CD4-positive, alpha-beta T cell treated with Interleukin-1 beta for 1 hour (primary cell): ENCODE measurements at places on chromosomes 11 and 22.

- DNase-seq = no peak
Measured at GRCh38 chr11:47125083-47125482, 51.6 kb downstream of the ARFGAP2 start.

DNA sequence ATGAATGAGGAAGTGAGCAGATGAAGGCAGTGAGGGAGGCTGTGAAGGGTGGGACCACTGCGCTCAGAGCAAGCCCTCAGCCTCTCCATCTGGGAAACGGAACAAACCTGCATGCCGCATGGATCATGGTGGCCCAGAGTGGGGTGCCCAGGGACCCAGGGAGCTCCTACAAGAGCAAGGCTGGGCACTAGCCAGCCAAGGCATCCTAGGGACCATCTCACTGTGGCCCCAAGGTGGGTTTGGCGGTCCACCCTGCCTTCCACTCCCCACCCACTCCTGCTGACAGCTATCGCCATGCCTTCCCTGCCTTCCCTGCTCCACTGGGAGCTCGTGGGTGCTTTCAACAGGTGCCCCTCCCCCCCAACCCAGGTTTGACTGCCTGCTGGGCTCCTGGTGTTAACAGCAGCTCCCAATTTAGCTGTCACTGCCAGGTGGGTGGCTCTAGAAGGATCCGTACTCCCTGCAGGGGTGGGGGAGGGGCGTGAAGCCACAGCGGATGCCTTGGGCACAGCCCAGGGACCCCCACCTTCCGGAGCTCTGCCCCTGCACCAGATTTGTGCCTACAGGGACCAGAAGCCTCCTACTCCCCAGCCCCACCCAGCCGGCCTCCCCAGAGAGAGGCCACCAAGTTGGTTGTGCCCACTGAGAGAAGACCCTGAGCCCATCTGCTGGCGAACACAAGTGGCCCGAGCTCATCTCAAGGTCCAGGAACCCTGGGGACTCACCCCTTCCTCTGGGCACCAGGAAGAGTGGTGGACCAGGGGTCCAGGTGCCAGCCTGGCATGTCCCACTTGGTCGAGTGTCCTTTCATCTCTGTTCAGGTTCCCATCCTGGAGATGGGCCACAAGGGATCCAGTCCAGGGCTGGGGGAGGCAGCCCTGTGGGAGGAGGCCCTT lies 29.7 kb upstream of the PRODH start:
- DNase-seq = no peak

DNA sequence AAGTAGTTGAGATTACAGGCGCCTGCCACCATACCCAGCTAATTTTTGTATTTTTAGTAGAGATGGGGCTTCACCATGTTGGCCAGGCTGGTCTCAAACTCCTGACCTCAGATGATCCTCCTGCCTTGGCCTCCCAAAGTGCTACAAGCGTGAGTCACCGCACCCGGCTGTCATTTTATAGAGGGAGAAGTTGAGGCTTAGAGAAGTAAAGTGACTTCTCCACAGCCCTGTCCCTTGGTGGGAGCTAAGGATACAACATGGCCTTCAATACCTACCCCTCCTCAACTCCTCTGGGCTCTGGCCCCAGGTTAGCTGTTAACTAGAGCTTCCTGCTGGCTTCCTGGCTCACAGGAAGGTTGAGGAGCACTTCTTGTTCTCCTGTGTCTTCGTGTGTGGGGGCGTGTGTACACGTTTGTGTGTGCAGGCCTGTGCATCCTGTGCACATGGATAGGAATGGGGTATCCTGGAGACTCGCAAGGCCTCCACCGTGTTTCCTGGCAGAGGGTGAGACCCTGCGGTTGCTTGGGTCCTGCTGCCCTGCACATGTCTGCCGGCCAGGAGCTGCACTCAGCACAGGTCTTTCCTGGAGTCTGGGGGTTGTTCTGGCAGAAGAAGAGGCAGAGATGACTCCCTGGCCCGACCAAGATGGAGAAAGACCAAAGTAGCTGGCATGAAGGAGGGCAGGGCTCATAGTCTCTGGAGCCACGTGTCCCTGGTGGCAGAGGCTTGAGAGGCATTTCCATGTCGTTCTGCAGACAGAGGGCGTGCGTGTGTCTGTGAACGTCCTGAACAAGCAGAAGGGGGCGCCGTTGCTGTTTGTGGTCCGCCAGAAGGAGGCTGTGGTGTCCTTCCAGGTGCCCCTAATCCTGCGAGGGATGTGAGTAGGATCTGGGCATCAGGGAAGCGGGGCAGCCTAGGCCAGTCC lies 2.4 kb downstream of the SIDT2 start:
- peak; percentile 67 for DNase-seq

DNA sequence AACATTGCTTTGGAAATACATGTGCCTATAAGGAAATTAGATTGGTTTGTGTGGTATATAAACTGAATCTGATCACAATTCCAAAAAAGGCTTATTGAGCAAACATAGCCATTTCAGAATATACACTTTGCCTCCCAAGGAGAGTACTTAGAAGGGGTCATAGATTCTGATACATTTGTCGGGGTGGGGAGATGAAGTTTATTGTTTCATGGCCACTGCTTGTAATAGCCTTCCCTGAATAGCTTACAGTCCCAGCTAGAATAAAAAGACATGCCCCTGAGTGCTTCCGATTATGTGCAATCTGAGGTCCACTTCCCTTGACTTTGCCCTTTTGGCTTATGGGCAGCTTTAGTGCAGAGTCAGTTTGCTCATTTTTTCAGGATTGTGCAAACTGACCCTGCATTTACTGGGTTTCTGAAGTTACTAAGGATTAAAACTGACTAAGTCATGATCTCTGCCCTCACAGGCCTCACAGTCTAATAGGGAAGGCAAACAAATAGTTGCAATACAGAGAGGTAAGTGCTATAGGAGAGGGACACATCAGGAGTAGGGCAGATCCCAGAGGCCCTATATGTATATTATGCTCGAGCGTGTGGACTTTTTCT lies 184.2 kb downstream of the BLID start:
- DNase-seq = no peak

GRCh38 chr11:1830322-1831223 lies 4.2 kb upstream of the SYT8 start:
- no peak for DNase-seq

GRCh38 chr11:13102865-13103539 lies 93.9 kb downstream of the RASSF10 start:
- no peak for DNase-seq

- no peak for DNase-seq
Measured at GRCh38 chr11:15072551-15073143, 746 bp upstream of the CALCB start.

DNA sequence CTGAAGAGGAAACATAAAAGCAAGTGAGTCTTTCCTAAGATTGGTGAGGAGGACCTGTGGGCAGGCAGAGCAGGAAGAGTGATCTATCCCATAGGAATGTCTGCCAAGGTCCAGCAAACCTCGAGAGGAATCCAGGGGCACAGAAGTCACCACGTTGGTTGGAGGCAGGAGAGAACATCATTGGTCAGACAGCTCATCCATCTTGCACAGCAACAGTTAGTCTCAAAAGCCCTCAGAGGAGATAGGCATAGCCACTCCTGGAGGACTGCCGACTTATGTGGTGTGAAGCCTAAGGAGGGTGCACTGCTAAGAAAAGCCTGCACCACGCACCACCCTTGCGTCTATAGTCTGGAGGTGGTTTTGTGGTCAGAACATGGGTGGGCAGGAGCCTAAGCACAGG lies 109.1 kb downstream of the RASSF10 start:
- no peak for DNase-seq

DNA sequence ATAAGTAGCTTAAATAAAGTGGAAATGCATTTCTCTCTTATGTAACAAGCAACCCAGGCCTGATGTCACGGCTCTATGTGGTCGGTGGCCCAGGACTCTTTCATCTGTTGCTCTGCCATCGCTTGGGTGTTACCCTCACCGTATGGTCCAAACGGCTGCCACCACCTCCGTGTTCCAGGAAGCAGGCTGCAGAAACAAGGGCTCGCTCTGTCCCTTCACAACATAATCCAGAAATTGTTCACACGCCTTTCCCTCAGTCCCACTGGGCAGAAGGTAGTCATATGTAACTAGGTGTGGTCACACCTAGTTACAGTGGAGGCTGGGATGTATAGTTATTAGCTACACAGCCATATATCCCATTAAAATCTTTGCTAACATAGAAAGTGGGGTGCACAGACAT lies 421.0 kb downstream of the SOX6 start:
- DNase-seq = no peak

- DNase-seq = no peak
Measured at GRCh38 chr11:4484310-4484709, 1.9 kb downstream of the OR52K1 start.

DNA sequence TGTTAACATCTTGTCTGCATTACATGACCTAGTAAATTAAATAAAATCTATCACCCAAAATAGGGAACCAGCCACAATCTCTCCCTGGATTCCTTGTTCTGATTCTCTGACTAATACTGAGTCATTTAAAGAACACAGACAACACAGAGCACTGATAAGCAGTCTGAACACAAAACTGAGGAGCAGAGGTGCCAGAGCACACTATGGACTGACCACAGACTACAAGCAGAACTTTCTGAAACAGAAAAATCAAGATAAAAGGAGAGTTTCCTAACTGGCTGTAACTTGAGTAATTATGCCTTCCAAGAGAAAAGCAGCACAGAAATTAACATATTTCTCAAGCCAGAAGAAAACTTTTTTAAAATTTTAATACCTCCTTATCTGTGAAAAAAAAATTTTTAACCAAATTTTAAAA lies 128.8 kb downstream of the SGSM3 start:
- no peak for DNase-seq
